ENCODE measurements at places on chromosomes 4 and X.

- no peak for DNase-seq
Observed at GRCh38 chr4:156265407-156265806, 311.7 kb upstream of the CTSO start.

DNA sequence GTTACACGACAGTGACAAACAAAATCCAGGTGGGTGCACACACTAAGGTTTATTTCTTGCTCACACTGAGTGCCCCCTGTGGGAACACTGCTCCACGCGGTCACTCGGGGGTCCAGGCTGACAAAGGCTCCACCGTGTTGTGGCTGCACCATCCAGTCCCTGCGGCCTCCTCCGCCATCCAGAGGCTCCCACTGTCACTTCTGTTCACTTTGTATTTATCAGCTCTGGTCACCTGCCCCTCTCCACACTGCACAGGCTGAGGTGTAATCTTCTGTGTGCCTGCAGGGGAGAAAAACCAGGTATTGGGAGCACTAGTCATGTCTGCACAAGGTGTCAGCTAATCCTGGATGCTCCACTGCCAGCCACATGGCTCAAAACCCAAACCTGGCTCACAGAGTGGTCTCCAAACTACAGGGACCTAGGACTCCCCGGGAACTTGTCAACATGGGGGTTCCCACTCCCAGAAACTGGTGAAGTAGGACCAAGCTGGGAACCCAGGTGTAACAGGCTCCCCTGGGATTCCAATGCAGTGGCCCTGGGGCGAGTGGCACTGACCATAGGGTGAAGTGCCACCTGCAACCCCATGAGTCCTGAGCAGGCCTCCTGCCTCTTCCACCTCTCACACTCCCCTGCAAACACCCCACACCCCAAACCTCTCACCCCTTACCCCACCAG lies 25.5 kb downstream of the HMX1 start:
- DNase-seq, result no peak

- no peak for DNase-seq
Observed at GRCh38 chrX:57651169-57651919, 28.7 kb downstream of the NLRP2B start.

- DNase-seq, result no peak
Observed at GRCh38 chr4:68250151-68250930, 4.8 kb upstream of the TMPRSS11B start.

DNA sequence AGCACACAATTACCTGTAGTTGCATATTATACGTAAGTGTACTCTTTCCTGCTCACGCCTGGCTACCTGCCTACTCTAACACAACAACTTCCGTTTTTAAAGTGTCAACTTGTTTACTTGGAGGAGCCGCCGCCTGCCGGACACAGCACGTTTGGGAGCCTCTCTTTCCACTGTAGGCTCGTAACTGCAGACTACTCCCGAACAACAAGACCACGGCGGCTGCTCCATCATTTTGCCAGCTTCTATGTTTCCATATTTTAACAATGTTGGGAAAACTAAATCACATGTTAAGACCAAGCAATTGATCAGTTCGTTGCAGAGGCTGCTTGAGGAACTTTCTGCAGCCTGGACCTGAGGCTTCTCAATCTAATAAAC lies 841 bp downstream of the MTNR1A start:
- DNase-seq, result peak; percentile 64

DNA sequence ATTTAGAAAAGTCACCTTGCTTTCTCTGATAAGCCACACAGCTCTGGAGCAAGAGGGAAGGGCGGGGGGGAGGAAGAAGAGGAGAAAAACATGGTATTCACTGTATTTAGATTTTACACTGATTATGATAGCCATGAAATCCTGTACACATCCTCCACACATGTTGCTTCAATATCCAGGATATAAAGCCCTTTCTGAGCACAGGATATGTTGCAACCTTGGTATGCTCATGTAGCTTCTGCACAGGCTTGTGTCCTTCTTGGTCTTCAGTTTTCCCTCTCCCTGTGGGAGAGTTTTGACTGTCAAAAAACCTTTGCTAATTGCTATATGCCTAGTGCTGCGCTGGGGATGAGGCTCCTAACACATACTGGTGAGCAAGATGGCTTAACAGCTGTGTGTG lies 61.9 kb upstream of the DAPP1 start:
- no peak for DNase-seq

- DNase-seq, result no peak
Observed at GRCh38 chrX:20653070-20653469, 386.4 kb upstream of the RPS6KA3 start.
